ENCODE measurements at places on chromosomes 4 and X. TPM values are rescaled to one million over a fixed set of nuclear protein-coding genes. Genes with fewer than 3 reads are reported as not detected.

DNA sequence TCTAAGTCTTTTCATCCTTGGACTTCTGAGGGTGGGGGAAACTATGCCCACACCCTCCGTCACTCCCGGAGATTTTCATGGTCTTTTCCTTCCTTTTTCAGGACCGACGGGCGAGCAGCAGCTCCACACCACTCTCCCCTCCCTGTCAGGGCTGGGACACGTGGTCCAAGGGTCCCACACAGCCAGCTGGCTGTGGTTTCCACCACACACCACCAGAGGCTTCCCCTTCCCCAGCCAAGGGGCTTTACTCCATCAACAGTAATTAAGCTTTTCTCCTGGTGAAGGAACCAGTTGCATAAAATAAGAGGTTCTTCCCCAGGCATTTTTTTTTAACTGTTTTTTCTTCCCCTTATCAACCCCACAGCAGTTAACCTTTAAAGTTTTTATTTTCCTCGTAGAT lies 453.9 kb downstream of the GPAT3 start:
- DNase-seq = no peak

DNA sequence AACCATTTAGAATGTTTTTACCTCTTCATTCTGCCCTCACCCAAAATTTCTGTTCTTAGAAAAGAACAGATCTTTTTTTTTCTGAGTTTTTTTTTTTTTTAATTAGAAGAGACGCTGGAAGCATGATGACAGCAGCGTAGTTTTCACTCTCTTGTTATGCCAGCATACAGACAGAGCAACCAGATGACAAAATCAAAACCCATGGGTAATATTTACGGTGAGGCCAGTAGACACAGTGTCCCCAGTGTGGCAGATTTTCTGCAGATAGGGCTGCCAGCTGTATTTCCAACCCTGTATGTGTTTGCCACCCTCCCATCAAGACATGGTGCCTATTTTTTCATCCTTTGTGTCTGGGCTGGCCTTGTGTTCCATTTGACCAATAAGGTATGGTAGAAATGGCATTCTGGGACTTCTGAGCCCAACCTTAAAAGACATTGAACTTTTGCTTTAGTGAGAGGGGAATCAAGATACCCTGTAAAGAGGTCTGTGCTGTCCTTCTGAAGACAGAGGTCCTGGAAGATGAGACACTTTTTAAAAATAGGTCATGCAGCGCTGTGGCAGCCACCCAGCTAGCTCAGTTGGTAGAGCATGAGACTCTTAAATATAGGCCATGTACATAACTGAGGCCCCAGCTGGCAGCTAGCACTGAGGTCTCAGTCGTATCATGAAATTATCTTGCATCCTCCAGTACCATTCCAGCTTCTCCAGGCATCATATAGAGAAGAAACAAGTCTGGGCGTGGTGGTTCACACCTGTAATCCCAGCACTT lies 6.7 kb upstream of the ZNF41 start:
- no peak for DNase-seq

GRCh38 chrX:109199726-109200125 lies 282.2 kb downstream of the GUCY2F start:
- no peak for DNase-seq

DNA sequence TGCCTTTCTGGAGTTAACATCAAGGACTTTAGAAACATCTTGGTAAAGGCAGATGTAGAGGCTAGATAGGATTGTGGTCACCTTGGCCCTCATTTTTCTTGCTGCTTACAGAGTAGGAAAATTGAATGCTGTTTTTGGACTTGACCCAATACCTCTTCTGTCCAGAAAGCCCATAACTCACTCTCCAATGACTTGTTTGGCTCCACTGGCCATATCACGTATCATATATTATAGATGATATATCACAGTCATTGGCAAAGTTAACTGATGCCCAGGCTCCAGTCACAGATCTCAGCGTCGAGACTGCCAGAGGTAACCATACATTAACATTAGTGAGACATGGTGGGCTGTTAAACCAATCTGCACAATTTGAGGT lies 88.1 kb upstream of the PLAC1 start:
- no peak for DNase-seq

DNA sequence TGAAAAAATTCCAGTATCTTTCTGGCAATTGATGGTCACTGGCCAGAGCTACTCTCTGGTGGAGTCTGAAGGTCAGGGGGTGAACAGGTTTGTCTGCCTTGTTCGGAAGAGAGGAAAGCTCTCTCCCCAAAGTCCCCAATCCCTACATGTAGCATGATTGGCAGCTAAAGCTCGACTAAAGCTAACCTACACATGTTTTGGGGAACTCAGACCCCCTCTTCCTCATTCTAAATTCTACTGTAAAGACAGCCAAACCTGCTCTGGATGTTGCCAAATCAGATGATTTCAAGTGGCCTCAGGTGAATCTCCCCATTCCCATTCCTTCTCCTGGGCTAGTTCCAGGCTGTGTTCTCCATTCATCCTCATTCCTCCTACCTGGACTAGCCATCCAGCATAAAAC lies 84.1 kb downstream of the MSN start:
- no peak for DNase-seq

- no peak for DNase-seq
These were observed 132.4 kb upstream of the USP9X start for GRCh38 chrX:40952855-40953254.

The ERCC6L gene
- 0.44 TPM for total RNA-seq

The FGG gene
- total RNA-seq = 200 TPM

GRCh38 chr4:40858962-40859361 lies 109.2 kb downstream of the NSUN7 start:
- no peak for DNase-seq

The ADH1A gene
- not detected for total RNA-seq

GRCh38 chr4:116357758-116358157 lies 727.6 kb downstream of the TRAM1L1 start:
- no peak for DNase-seq

DNA sequence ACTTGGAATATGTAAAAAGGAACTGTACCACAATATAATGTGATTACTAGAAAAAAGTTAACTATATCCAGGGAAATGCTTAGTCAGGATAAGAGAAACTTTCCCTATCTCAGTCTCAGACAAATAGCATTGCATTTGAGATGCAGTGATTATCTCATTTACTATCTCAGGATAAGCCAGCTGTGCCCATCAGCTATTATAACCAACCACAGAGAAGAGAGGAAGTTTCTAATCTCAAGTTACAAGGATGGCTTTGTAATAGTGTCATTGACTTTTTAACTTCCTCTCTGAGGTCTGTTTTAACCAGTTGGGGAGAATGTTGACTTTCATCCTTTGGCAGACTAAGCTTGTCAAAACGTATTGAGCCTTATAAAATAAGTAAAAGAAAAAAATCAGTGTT lies 56.5 kb downstream of the SNX25 start:
- no peak for DNase-seq

GRCh38 chr4:11589676-11590075 lies 161.0 kb upstream of the HS3ST1 start:
- DNase-seq = no peak

DNA sequence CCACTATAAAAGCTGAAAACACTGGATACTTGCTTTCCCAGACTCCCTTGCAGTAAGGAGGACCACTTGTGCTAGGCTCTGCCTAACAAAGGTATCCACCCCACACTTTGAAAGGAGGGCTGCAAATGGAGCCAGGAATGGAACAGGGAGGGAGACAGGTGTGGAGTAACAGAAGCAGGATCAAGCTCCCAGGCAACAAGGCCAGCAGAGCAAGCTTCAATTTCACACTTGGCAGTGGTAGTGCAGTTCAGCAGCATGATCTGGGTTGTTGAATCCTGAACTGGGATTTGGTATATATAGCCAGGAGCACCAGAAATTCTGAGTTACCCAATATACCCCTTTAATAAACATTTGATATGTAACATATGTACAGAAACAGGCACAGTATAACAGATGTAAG lies 9.8 kb downstream of the LAMP2 start:
- DNase-seq = no peak
